Type B pancreatic cell (in vitro differentiated cells): ENCODE measurements at places on chromosomes 1 and 21.

GRCh38 chr1:83103341-83103740 lies 895.6 kb downstream of the TTLL7 start:
- no peak for DNase-seq

DNA sequence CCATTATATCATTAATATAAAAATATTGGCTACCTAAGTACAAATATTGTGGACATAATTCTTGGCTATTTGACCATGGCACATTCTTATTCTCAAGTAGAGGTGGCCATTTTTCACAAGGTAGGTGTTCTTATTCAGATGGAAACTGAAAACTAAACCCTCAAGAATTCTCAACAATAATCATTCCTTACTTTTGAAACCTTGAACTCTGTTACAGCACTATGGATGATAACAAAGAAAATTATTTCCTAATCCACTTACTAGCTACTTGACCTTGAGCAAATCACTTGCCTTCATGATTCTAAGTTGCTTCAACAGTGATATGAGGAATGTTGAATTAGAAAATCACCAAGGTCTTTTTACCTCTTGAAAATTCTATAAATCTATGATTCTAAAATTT lies 482.2 kb downstream of the PTPRC start:
- DNase-seq, result no peak

DNA sequence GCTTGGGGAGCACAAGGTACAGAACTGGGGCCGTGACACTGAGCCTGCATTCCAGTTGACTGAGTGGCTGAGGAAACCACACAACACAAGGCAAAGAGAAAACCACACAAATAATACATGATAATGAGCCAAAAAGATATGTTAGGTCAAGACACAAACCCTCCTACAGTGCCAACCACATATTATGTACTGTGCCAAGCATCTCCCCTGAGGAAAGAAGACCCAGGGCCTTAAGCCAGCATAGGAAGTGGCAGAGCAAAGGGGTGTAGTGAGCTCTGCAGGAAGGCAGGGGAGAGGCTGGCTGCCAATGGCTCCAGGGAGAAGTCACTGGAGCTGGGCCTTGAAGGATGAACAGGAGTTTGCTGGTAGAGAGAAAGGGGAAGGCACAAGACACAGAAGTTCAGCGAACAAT lies 28.2 kb downstream of the CTNNBIP1 start:
- no peak for DNase-seq

DNA sequence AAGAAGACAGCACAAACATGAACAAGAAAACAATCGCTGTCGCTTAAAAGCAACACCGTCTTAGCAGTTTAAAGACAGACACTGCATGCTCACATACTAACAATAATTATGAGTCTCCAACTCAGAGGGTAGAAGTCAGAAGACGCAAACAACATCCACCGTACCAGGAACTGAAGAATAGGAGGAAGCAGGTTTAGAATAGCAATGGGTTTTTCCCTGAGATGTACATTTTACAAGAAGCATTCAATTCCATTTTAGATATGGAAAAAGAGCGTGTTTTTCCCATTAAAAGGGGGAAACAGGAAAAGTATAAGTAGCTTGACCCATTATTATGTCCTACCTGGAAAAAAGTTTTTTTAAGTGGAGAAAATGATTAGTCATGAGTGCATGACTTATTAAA lies 34.5 kb upstream of the KCNE1 start:
- no peak for DNase-seq

DNA sequence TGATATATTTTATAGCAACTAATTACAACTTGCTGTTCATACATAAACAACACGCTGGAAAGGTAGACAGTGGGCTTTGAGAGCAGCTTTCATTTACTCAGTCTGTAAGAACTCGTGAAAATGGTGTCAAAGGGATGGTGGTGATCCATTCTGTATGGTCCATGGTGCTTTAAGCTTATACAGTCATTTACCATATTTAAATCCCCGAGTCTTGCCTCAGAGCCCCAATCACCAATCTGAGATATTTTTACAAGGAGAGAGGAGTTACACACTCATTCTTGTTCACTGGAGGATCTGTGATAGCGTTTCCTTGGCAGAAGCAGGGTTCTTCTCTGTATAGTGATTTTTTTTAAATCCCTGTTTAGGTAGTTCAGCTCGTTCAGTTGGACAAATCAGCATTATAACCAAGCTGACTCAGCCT lies 694.6 kb downstream of the USP25 start:
- DNase-seq, result no peak

DNA sequence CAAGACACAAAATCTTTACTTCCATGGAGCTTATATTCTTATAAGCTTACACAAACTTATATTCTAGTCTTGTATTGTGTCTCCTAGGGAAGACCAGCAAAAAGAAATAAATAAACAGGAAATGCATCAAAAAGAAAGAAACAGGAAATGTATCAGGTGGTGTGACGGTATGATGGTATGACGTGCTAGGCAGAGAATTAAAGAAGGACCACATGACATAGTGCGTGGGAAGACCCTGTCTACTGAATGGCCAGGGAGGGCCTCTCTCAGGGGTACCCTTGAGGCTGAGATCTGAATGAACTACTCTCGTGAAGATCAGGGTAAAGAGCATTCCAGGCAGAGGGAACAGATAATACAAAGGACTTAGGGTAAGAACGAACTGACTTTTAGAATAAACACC lies 15.6 kb upstream of the WDR26 start:
- DNase-seq, result no peak

DNA sequence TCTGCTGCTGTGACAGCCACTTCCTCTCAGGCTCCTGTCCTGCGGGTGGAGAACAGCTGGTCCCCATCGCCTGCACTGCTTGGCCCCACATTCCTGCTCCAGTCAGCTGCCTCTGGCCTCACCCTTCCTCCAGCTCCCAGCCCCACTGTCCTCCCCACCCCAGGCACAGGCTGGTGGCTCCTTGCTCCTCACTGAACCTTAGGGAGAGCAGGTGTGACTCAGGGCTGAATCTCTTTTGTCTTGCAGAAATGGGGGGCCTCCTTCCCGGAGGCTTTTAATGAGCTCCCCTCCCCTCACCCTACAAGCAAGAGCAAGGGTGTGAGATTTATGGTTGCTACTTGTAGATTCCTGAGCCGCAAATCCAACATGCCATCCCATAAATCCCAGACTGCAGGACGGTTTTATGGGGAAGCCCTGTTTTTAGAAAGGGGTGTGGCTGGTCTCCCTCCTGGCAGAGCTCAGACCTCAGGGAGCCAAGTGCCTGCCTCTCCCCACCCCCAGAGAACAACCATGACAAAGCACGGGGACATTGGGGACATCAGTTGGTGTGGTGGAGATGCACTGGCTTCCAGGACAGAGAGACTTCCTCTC lies 15.2 kb downstream of the CDK18 start:
- no peak for DNase-seq

DNA sequence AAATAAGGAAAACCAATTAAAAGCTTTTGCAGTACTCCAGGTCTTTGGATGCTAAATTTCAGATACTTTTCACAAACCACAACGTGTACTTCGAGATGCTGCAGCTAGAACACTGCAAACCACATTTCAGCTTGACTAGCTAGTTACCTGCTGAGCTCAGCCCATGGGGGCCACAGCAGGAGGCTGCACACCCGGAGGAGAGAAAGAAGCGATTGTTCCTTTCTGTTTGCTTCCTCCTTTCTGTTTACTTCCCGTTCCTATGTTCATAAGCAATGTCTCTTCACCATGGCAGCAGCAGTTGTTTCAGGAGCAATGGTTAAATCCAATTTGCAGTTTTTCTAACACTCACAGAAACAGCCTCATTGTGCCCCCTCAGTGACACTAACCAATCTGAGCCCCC lies 225.6 kb upstream of the FGGY start:
- no peak for DNase-seq

DNA sequence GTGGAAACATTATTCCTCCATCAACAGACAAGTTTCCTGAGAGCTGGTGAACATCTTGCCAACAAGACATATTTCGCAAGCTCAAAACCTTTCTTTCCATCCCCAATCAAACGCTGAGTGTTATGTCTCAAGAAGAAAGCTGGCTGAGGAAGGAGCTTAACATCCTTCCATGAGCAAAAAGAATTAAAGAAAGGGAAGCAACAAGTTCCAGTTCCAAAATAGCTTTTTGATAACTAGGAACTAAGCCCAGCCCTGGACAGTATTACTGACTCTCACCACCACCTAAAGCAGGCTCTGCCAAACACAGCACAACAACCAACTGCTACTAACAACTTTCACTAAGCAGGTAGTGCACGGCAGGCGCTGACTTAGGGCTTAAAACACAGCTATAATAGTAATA lies 50.2 kb downstream of the CAPZB start:
- DNase-seq, result no peak

DNA sequence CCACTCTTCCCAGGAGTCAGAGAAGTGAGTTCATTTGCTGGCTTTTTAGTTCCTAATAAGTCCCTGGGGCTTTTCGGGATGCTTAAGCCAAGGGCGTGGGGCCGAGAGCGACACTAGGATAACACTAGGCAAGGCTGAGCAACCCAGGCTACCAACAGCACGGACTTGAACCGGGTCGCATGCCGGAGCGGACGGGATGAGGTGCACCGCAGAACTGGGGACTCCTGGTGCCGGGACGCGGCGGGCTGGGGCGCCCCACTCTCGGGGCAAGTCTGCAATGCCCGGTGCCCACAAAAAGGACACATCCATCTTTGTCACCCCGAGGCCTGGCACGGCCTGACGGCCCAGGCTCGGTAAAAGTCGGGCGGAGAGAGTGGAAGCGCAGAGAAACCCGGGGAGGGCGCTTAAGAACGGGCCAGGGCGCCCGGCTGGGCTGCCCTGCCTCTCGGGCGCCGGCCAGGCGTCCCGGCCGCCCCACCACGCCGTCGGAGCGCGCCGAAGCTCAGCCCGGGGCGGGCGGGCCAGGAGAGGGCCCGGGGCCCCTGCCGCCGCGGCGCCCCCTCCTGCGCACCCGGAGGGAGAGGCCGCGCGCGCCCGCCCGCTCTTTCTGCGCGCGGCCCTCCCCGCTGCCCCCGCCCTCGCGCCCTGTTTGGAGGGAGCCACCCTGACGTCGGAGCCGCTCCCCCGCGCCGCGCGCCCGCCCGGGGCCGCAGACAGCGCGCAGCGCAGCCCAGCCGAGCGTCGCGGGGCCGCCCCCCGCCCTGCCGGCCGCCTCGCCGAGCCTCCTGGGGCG lies at the start of gene NBL1:
Gene NBL1 (plus strand): TSS at position 710 of the 793 bp plus-strand sequence. CDS start 10,720 bp downstream, outside the sequence.
- no peak for DNase-seq

DNA sequence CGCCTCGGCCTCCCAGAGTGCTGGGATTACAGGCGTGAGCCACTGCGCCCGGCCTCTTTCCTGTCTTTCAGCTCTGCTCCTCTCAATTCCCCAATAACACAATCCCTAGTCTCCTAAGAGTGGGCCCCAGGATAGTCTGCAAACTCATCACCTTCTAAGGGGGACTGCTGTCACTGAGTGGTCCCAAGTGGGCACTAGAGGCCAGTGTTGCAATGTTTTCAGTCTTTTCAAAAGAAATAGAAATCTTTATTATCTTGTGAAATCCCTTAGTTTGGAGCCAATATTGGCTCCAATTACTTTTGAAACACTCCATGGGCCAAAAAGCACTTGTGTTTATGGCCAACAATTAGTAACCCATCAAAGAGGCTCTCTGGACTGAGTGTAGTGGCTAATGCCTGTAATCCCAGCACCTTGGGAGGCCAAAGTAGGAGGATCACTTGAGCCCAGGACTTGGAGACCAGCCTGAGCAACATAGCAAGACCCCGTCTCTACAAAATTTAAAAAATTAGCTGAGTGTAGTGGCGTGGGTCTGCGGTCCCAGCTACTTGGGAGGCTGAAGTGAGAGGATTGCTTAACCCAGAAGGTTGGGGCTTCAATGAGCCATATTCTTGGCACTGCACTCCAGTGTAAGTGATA lies 28.6 kb upstream of the ZNF697 start:
- no peak for DNase-seq

DNA sequence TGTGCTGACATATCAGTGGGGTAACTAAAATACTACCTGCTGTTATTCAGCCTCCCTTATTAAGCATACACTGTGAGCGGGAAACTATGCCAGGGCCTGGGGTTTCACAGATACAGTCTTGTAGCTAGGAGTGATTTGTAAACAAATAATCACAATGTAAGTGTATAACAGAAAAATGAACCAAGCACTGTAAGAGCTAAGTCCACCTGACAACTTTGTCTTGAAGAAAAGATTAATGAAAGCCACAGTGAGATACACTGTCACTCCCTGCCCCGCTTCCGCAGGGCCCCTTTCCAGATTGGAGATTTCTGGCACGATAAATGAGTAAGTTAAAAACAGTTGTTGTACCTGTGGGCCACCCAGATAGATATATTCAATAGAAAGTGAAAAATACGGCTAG lies 4.8 kb downstream of the RCAN3 start:
- no peak for DNase-seq

DNA sequence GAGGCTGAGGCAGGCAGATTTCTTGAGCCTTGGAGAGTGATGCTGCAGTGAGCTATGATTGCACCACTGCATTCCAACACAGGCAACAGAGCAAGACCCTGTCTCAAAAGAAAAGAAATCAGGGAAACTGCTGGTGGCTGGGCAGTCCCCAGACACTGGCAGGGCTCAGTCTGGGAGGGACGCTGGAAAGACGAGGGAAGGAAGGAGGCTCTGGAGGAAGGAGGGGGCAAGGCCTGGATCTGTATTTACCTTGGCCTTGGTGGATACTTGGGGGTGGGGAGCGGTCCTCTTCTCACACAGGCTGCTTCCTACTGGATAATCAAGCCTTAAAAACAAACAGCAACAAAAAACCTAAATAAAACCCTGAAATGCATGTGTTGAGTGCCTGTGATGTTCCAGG lies 24.4 kb downstream of the KCNQ4 start:
- no peak for DNase-seq

DNA sequence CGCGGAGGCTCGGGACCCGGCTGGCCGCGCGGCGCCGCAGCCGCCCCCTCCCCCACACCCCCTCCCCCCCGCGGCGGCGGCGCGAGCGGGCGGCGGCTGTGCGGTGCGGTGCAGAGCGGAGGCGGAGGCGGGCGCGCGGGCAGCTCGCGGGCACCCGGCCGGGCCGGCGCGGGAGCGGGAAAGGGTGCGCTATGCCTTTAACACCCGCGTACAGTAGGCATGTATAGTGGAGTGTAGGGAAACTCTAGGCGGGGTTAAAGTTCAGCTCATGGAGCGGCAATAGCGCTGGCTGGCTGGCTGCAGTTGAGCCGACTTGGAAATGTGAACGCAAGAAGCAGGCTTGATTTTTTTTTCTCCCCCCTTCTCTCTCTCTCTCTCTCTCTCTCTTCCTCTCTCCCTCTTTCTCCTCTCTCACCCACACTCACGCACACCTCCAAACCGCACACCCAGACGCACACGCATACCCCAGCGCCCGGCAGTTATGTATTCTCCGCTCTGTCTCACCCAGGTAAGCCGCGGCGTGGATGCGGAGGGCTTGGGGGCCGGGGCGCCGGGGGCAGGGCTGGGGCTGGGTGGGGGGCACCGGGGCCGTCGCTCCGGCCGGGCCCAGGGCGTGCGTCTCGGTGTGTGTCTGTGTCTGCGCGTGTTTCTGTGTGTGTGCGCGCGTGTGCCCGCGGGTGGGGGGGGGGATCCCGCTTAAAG lies at the start of gene NFIA:
Gene NFIA (plus strand): TSS at position 251 of the 702 bp plus-strand sequence.
- DNase-seq, result peak; percentile 73
